Dermis microvascular lymphatic vessel endothelial cell (primary cell): ENCODE measurements at places on chromosomes 16 and 17. TPM values are rescaled to one million over a fixed set of nuclear protein-coding genes. Genes with fewer than 3 reads are reported as not detected.

- peak; percentile 96 for DNase-seq
These were observed 28.4 kb upstream of the MRTFB start for GRCh38 chr16:14042706-14043105.

- DNase-seq, result no peak
These were observed 19.9 kb downstream of the LDHD start for GRCh38 chr16:75096656-75097055.

DNA sequence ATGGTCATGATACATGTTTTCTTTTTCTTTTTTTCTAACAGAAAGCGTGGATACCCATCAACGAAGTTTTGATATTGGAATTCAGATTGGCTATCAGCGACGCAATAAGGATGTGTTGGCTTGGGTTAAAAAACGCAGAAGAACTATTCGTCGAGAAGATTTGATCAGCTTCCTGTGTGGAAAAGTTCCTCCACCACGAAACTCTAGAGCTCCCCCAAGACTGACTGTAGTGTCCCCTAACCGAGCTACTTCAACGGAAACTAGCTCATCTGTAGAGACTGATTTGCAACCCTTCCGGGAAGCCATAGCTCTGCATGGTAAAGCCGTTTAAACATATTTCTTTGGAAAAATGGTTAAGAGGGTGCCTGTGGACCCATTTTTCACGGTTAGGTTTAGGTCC lies 11.5 kb downstream of the HAPSTR1 start:
- DNase-seq, result no peak

DNA sequence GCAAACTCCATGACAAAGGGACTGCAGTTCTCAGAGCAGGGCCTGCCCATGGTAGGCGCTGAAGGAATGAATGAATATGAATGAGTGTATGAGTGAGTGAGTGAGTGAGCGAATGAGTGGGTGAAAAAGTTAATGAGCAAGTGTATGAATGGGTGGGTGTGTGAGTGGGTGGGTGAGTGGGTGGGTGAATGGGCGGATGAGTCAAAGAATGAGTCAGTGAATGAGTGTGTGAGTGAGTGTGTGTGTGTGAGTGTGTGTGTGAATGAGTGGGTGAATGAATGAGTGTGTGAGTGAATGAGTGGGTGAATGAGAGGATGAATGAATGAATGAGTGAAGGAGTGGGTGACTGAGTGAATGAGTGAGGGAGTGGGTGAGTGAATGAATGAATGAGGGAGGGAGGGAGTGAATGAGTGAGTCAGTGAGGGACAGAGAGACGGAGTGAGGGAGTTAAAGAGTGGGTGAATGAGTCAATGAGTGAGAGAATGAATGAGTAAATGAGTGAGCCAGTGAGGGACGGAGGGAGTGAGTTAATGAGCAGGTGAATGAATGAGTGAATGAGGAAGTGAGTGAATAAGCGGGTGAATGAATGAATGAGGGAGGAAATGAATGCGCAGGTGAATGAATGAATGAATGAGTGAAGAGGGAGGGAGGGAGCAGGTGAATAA lies 11.1 kb upstream of the CHMP6 start:
- DNase-seq, result peak; percentile 35

GRCh38 chr17:2027528-2028233 lies 2.3 kb upstream of the DPH1 start:
- DNase-seq, result no peak

DNA sequence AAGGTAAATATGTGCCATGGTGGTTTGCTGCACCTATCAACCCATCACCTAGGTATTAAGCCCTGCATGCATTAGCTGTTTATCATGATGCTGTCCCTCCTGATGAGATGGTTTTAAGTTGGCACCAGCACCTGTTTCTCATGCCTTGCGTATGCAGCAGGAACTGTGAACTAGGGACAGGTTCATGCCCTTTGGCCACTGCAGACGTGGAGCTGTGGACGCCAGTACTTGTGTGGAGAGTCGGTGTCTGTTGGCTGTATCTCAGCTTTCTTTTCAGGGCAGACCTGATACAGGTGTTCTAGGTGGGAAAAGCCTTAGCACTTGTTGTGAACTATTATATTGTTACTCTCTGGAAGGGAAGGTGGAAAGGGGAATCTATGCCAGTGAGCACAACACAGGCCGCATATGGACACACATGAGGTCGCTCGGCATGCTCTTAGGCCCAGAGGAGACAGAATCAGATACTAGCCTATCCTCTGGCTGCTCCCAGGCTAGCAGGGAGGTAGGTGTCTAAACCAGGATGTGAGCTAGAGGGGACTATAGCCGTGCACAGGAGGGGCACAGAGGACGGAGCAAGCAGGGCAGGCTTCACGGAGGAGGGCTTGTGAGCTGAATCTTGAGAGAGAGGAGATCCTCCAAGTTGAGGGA lies 22.5 kb downstream of the MSI2 start:
- no peak for DNase-seq

DNA sequence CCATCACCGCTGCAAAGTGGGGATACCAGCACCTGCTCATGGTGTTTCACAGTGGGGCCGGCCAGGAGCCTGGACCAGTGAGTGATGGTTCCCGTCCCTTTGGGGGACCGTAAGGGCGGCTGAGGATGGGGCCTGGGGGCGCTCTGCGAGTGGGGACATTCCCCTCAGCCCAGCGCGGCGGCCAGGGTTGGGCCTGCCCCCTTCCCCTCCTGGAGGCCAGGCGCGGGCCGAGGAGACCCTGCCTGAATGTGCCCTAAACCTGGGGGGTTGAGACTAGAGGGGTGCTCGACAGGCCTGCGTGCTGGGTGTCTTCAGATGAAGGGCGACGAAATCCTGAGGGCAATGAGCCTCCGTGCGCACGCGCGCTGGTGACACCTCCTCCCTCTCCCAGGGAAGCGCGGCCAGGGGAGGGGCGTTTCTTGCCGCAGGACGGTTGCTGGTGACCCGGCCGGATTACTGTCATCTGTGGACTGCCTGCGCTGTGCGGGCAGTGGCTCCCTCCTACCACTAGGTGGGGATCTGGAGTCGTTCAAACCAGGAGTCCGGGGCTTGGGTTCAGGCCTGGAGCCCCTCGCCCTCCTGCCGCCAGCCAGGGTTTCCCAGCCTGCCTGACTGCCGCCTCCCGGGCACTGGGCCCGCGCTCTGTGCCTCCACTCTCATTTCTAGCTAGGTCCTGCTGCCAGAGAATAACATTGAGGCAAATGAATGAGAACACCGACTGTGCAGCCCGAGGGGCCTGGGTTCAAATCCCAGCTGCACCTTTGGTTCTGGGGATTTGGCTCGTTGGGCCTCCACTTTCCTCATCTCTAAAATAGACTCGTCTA lies 17.1 kb downstream of the TBX2 start:
- DNase-seq, result peak; percentile 69

GRCh38 chr16:85689285-85689949 lies 663 bp upstream of the GINS2 start:
- DNase-seq, result no peak

The CCL16 gene
- total RNA-seq, result 0.13 and 0.38 TPM in 2 replicates

The CACNG3 gene
- total RNA-seq, result not detected in 2 replicates

The FOXJ1 gene
- not detected in 2 replicates for total RNA-seq

- no peak for DNase-seq
These were observed 24.4 kb upstream of the DOC2B start for GRCh38 chr17:205817-206216.

DNA sequence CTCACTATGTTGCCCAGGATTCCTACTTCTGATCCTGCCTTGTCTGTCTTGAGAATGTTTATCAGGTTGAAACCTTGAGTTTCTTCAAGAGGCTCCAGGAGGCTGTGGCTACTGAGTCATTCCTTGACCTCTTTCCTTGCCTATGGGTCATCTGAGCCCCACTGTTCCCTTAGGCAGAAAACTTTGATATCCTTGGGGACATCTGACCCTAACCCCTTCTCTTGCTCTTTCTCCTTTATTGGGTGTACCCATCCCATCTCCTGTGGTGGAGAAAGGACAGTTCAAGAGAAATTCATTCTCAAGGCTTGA lies 12.5 kb downstream of the ARL4D start:
- DNase-seq, result no peak

DNA sequence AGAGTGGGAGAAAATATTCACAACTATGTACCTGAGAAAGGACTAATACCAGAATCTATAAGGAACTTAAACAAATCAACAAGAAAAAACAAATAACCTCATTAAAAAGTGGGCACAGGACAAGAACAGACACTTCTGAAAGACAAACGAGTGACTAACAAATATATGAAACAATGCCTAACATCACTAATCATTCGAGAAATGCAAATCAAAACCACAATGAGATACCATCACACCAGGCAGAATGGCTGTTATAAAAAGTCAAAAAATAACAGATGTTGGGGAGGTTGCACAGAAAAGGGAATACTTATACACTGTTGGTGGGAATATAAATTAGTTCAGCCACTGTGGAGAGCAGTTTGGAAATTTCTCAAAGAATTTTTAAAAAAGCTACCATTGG lies 83.5 kb upstream of the WSCD1 start:
- DNase-seq, result no peak

DNA sequence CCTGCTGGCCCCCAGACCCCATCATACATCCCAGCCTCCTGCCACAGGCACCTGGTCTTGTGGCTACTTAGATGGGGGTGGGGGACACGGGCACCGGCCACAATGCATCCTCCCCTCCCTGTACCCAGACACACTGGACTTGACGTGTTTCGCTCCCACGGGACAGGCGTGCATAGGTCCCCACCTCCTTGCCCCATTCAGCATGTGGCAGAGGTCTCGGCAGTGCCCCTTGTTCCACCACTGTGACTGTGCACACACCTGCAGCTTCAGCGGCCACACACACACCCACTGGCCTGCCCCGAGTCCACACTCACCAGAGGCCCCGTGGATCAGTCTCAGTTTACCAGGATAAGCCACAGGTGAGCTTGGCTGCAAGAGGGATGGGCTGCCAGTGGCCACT lies 109.6 kb downstream of the ENGASE start:
- no peak for DNase-seq

The CAVIN1 gene
- 362 and 404 TPM in 2 replicates for total RNA-seq

The CD300LB gene
- total RNA-seq, result not detected in 2 replicates

DNA sequence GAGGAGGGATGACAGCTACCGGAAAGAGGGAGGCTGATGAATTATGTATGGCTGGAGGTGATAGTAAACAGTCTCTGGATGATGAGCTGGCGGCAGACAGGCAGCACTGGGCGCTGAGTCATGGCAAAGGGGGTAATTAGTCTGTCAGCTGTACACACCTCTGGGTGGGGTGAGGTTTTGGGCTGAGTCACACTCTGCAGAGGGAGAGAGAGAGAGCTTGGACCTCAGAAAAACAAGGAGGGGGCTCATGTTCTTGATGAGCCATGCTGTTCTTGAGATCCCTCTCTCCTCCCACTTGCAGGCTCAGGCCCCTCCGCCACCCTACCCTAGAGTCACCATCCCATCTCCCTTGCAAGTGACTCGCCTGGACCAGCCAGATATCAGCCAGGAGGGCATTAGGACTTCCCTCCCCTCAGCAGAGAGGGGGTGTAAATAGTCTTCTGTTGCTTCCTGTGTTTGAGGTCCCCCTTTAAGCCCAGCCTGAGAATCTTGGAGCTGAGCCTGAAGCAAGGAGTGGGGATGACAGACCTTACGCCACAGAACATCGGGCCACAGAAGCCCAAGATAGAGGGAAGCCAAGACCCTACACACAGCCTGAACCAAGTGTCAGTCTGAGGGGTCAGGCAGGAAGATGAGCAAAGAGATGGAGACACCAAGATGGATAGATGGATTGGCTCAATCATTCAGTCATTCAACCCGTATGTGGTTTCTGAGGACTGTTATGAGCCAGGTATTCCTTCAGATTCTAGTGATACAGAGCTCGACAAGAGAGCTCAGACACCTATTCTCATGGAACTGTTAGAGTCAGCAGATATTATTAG lies 383.2 kb upstream of the CCL2 start:
- DNase-seq, result no peak

The ATP2A1 gene
- total RNA-seq, result 0.13 and 0.25 TPM in 2 replicates

DNA sequence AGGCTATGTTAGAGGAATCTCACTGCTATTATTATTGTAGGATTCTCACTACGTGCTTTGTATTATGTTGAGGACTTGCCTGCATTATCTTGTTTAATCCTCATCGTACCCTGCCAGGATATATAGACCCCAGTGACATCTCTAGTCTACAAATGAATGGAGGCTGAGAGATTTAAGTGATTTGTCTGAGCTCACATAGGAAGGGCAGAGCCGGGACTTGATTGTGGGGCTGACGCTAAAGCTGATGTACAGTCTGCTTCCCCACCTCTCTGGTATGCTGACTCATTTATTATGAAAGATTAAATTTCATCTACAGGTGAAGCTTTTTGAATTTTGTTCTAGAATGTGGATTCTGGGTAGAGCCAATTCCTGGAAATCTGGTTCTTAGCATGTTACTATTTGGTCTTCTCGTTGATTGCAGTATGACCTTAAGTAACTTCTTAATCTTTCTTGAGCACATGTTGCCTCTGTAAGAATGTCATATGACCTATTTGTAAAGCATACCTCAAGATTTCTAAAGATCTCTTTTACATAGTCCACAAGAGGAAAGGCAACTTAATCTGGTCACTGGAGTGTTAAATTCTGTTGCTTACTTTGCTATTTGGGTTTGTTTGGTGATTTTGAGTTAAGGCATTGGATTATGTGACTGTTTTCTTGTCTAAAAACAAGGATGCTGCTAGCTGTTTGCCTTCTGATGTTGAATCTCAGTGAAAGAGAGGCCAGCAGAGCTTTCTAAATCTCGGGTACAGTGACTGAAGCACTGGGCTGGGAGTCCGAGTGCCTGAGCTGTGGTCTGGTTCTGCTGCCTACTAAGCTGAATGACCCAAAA lies 12.4 kb downstream of the METTL9 start:
- DNase-seq, result peak; percentile 4

DNA sequence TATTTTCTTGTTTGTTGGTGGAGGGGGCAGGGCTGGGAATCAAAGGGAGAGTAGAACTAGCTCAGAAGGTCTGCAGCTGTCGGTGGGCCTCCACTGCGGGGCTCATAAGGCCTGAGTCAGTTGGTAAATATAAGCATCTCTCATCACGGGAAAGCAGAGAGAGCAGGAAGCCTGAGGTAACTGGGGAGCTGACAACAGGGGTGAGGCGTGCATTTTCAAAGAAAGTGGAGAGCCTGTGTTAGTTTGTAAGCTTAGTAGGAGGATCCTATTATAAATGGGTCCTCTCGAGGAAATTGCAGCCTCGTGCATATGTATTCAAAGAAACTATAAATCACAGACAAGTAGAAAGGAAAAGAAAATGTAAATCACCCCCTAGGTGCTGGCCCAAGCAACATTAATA lies 221.0 kb upstream of the CDH13 start:
- DNase-seq, result no peak

DNA sequence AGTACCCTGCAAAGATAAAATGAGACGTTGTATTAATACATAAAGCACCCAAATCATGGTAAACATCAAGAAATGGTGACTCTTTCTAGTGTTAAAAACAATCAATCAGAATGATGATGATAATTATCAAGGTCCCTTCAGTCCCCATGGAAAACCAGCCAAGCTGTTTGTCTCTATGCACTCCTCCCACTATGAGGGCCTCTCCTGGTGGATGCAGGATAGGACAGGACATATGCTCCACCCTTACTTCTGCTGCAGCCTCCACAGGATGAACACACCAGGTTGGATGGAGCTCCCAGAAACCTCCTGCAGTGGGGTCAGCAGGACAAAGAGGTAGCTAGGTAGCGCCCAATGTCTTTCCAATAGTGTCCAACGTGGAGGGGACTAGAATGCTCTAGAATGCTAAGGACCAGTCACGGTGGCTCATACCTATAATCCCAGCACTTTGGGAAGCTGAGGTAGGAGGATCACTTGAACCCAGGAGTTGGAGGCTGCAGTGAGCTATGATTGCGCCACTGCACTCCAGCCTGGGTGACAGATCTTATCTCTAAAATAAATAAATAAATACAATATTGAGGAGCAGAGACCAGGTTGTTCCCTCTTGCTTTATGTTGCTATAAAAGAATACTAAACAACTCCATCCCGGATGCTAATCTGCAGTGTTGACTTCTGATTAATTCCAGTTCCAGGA lies 9.9 kb upstream of the KDM8 start:
- no peak for DNase-seq

The HBA1 gene
- total RNA-seq, result not detected in 2 replicates

- DNase-seq, result no peak
These were observed 19.7 kb downstream of the ADCY9 start for GRCh38 chr16:4096509-4096908.
